ENCODE measurements at places on chromosomes 4 and X. TPM values are rescaled to one million over a fixed set of nuclear protein-coding genes. Genes with fewer than 3 reads are reported as not detected.

GRCh38 chr4:73070074-73070390 lies 516 bp upstream of the COX18 start:
- DNase-seq = no peak

- DNase-seq = no peak
These were observed 116.3 kb downstream of the HS3ST1 start for GRCh38 chr4:11312389-11312788.

GRCh38 chrX:114267142-114267541 lies 316.7 kb upstream of the HTR2C start:
- DNase-seq = no peak

DNA sequence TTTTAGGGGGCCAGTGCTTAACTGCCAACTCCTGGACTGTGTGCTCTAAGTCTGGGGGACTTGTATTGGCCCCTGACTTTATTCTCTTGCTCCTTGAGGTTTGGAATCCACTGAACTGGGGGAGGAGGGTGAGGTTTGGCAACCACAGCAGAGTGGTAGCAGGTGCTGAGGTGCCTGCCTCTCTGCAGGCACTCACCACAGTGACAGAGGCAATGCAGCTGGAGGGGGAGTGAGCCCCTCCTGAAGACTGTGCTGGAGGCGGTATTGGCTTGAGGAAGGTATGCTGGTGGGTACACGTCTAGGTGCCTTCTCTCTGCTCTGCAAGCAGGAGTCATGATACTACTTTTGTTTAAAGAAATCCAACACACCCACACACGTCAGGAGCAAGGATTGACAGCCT lies 24.6 kb downstream of the CFAP299 start:
- DNase-seq = no peak

- DNase-seq = peak; percentile 66
These were observed 158.4 kb downstream of the CHIC2 start for GRCh38 chr4:53905941-53906377.

GRCh38 chr4:24243641-24244040 lies 340.7 kb downstream of the DHX15 start:
- no peak for DNase-seq

- no peak for DNase-seq
These were observed 134.9 kb downstream of the KCTD8 start for GRCh38 chr4:44313702-44314101.

GRCh38 chr4:1351854-1352566 lies 5.0 kb downstream of the UVSSA start:
- peak; percentile 97 for DNase-seq

GRCh38 chr4:116573540-116573939 lies 511.8 kb downstream of the TRAM1L1 start:
- no peak for DNase-seq

DNA sequence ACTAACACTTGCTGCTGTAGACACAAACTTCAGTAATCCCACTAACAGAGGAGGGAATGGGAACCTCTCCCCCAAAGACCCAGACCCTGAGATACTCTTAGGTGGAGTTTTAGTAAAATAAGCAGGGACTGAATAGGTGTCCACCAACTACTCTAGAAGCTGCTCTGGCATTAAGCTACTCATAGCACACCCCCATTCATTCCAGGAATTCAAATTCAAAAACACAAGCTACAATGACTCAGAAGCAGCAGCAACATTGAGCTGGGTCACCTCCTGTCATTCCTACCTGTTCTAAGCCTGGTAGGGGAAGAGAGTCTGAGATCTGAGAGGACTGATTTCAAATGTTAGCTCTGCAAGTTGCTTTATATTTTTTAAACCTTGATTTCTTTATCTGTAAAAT lies 135.4 kb upstream of the FRMPD4 start:
- no peak for DNase-seq

DNA sequence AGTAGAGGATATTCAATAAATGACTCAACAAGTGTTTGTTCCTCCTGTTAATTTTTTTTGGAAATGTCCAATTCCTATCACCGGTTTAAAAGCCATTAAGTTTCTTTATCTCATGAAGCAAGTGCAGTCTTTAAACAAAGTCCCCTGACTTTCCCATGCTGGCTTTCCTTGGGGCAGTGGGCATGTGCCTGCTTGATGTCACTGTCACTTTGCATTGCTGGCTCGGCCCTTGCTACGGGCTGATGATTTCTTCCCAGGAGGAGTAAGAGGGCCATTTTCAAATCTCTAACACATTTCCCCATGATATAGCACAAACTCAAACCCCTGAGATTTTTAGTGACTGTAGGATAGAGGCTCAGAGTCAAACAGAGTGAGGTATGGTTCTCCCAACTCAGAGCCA lies 275.8 kb upstream of the TENM3 start:
- DNase-seq = no peak

- DNase-seq = peak; percentile 57
These were observed 560.4 kb downstream of the GRXCR1 start for GRCh38 chr4:43452948-43453347.

The PRDM8 gene
- 3.6 TPM for total RNA-seq

The GRIA2 gene
- total RNA-seq = not detected
